ENCODE measurements at places on chromosomes 4 and X. TPM values are rescaled to one million over a fixed set of nuclear protein-coding genes. Genes with fewer than 3 reads are reported as not detected.

The MAGEB10 gene
- total RNA-seq = not detected

The SPACA5 gene
- total RNA-seq = not detected

The PRDM5 gene
- total RNA-seq = 17.3 TPM

The CLGN gene
- 6.7 TPM for total RNA-seq

The HS3ST1 gene
- 0.17 TPM for total RNA-seq

The ATP10D gene
- 0.63 TPM for total RNA-seq

The LANCL3 gene
- total RNA-seq = 0.38 TPM

The WDR45 gene
- total RNA-seq = 28.5 TPM

The CCSER1 gene
- total RNA-seq = 1.1 TPM

The IDS gene
- total RNA-seq = 33.7 TPM

The PTTG2 gene
- not detected for total RNA-seq

The SLITRK4 gene
- 9.9 TPM for total RNA-seq

The DRD5 gene
- not detected for total RNA-seq

- DNase-seq = no peak
Measured at GRCh38 chr4:5014007-5014682, 5.1 kb downstream of the CYTL1 start.

DNA sequence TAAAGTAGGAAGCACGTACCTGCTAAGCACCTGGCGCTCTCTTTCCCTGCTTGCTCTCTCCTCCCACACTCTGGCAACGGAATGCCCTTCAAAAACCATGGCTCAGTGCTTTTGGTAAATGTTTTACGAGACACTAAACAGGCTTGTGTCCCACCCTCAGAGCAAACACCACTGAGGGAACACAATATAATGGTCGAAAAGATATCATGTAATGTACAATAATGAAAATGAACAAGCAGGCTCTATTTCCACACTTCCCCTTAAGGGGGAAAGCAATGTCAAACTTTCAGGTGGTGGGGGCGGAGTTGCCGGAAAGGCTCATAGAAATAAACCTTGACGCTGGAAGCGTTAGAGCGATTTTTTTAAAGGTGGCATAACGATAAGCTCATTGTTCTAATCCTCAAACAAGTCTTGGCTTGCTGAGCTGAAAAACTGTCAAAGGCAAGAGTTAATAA, 115.1 kb downstream of the RBM47 start:
- no peak for DNase-seq

DNA sequence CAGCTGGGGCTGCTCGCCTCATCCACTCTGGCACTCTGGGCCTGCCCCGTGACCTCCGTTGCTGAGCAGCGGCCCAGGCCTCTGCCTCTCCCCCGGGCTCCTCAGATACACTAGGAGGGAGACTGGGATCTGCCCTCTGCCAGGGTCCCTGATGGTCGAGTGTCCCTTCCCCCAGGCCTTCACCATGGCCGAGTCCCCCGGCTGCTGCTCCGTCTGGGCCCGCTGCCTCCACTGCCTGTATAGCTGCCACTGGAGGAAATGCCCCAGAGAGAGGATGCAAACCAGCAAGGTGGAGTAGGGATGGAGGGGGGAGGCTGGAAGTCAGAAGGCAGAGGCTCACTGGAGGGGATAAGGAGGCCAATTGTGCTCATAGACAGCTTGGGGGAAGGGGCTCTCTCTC, 1.7 kb downstream of the GDPD2 start:
- DNase-seq = no peak

GRCh38 chrX:16171039-16171438, 3.8 kb downstream of the MAGEB17 start:
- DNase-seq = no peak

DNA sequence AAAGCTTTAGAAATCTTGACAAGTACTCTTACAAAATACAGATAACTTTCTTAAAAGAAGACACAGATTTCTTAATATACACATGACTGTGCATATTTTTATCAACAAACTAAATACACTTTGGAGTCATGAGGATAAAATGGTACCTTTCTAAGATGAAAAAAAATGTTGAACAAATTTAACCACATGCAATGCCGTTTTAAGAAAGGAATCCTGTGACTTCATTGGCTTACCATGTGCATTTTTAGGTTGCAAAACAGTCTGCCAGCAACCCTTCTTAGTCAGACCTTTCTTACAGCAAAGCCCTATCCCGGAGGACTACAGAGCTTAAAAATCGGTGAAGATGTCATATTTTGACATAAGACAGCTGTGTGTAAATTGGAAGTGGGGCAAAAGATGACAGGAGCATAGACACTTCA, 51.7 kb downstream of the GASK1B start:
- DNase-seq = no peak

GRCh38 chr4:77193511-77194102, 36.6 kb downstream of the CCNG2 start:
- DNase-seq = peak; percentile 85

DNA sequence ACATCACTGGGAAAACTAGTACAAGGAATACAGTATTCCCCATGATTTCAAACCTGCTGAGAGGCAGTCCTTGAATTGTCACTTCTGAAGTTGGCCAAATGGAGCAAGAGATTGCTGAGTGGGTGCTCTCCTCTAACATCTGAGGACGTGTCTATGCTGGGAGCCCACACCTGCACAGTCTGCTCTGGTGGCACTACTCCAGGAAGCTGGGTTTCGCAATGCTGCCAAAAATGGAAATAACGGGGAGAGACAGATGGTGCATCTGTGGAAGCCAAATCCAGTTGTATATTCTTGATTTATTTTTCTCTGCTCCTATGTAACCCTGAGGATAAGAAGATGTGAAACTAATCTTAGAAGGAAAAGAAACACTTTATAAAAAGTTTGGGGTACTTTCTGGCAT, 240.1 kb upstream of the CTSO start:
- no peak for DNase-seq

DNA sequence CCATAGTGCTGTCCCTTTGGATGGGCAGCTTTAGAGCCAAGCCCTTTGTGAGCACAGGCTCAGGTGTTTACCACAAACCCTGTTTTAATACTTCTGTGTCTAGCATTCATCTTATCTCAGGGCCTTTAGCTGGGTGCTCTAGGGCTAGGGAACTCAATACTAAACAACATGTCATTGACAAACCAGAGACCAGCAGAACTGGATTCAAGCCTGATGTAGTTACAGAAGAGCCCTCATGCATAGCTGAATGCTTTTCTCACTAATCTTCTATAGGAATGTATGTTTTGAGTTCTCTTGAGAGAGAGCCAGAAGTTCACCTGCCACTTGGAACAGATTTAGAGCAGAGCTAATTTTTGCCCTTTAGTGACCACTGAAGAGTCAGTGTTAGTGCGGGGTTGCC, 142.6 kb downstream of the DCK start:
- no peak for DNase-seq

DNA sequence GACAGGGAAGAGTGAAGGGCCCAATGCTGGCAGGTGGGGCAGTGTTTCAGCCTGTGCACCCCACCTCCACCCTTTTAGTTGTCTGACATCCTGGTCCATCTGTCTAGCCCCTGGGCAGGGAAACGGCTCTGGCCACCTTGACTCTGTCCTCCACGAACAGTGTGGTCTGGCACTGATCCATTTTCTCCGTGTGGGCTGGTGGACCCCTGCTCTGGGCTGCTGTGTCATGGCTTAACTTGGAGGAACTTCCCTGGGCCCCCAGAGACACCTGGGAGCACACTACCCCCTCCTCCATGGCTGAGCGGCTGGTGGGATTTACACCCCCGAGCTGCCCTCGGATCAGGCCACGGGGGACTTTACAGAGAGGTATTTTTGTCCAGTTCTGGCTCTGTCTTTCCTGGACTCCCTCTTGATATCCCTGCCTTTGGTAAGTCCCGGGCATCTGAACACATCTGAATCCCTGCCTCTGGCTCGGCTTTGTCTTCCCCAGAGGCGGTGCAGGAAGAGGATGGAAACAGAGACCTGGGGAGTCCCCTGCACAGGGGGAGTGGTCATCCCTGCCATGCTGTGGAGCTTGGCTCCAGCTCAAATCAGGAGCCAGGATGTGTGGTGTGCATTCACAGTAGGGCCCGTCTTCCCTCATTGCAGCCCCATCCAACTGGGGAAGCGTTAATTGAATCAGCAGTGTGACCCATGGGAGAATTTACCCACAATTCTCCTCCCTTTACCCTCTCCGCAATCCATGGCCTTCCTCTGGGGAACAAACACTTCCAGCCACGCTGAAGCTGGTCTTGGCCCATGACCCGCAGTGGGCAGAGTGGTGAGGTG, 6.3 kb upstream of the NKX1-1 start:
- DNase-seq = peak; percentile 68

- DNase-seq = no peak
Measured at GRCh38 chr4:137641544-137641943, 109.2 kb upstream of the PCDH18 start.

- DNase-seq = no peak
Measured at GRCh38 chrX:3545901-3546300, 167.5 kb downstream of the PRKX start.

GRCh38 chr4:101067383-101067782, 279.9 kb downstream of the PPP3CA start:
- no peak for DNase-seq

DNA sequence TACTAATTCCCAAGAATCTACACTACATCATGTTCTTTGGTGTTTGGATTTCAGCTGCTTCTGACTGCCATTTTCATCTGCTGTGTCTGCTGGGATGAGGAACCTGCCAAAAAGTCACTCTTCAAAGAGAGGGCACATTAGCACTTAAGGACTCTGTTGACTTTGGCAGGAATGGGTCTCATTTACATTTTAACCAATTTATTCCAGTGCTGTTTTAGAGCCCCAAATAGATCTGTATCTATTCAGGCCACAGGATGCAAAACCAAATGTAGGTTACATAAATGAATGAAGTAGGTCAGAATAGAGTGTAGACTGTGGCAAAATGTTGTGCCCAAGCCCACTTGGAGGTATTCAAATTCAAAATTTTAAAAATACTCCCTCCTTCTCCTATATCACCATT, 14.4 kb downstream of the TXK start:
- no peak for DNase-seq

- peak; percentile 36 for DNase-seq
Measured at GRCh38 chr4:2257361-2258081, 4.4 kb downstream of the MXD4 start.

DNA sequence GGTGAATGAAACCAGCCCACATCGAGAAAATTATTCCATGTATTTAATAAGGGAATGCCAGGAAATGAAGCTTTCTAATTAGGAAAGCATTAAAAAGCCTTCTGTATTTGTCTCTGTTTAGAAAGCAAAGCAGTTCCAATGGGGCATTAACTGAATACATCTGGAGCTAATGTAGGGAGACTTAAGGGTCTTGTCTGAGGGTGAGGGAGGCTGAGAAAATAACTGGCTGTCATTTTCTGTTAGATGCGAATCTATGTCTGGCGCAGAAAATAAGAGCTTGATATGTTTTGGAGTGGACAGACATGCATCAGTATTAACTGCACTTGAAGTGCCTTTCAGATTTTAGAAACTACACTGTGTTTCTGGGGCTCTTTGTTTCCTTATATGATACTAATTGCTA, 111.3 kb downstream of the KLHL8 start:
- DNase-seq = no peak

- peak; percentile 13 for DNase-seq
Measured at GRCh38 chr4:41365681-41366080, 109.0 kb downstream of the UCHL1 start.

DNA sequence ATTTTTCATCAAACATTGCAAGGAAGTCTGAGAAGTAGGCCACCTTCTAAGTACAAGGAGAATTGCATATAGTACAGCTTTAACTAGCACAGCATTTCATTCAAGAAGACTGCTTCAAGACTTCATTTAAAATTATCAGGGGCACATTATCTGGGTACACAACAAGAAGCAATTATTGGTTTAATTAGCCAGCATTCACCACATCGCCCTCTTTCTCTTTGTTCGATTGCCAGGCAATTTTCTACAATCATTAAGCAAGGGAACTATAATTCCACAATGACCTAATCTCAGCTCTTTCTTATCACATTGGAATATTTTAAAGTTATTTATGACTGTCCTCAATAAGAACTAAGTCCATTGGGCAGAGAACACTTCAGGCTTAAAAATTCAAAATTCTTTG, 1347.1 kb upstream of the PABPC4L start:
- no peak for DNase-seq

DNA sequence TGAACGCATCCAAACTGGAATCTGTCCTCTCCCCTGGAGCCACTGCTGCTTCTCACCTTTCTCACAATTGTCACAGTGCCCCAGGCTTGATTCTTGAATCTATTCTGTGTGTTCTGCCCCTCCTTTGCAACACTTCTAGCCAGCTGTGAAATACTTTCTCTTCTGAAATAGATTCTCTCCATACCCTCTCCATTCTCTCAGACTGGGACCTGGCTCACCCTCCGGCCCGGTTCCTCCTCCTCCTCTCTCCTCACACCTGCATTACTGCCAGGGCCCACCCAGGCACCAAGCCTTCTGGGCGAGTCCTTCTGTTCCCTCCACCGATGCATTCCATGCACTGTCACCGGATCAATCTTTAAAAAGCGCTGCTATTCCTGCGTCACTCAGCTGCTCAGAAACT, 336.1 kb downstream of the UNC5C start:
- DNase-seq = no peak

DNA sequence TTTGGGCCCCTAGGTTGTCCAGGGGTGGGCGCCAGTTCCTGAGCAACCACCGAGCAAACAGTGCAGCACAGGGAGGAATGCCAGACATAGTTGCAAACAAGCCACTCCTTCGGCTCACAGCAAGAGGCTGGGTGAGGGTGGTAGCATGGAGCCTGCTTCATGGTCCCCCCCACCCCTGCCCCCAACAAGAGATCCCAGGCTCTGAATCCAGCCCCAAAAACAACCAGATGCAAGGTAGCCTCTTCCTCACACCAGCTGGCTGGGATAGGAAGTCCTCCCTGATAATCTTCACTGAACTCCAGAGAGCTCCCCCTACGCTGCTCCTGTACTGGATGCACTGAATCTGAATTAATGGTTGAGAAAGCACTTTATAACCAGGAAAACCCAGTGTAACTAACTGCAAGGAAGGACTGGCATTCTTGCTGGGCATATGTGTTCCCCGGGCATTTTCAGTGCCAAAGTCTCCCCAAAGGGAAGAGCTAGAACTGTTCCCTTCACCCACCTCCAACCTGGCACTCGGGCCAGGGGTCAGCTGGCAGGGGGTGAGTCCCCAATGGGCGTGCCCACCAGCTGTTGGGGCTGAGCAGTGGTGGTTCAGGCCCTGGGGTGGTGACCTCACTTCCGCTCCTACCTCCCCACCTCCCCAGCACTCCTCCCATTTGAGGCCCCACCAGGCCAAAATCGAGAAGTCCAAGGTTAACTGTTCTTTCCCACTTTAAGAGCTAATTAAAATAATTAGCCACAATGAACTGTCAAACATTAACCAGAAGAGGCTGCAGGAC, 1.5 kb downstream of the ELF4 start:
- peak; percentile 73 for DNase-seq

- no peak for DNase-seq
Measured at GRCh38 chr4:159856451-159856850, 753.6 kb downstream of the RAPGEF2 start.

- no peak for DNase-seq
Measured at GRCh38 chr4:17475481-17475880, 36.4 kb downstream of the QDPR start.
